ENCODE measurements at places on chromosomes 11 and 22. TPM values are rescaled to one million over a fixed set of nuclear protein-coding genes. Genes with fewer than 3 reads are reported as not detected.

- H3K27ac ChIP-seq = no peak overlapping the region
- DNase-seq = no peak
- peaks cover 39% of the 10 kb centered on the region for H3K4me1 ChIP-seq
- H3K27me3 ChIP-seq = peaks cover 74% of the 10 kb centered on the region
- H3K36me3 ChIP-seq = no peaks in the 10 kb centered on the region
Observed at GRCh38 chr22:42721045-42721434, 370 bp upstream of the A4GALT start.

Gene CAPN5
- total RNA-seq = 26.2 TPM

DNA sequence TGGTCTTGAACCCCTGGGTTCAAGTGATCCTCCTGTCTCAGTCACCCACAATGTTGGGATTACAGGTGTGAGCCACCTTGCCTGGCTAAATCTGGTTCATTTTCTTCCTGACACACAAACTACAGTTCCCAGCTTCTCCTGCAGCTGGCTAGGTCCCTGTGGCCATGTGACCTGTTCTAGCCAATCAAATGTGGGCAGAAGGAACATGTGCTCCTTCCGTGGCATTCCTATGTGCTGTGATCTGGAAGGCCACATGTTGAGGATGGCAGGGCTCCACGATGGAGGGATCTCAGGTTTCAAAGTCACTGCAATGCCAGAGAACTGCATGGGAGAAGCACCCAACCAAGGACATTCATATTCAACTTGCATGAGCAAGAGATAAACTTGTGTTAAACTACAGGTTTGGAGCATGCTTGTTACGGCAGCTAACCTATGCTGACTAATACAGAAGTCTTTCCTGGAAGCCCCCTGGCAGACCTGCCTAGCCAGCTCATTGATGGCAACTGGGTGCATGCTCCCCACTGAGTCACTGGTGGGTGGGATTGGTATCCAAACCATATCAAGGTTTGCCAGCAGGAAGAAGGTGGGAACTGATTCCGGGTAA, 86.0 kb downstream of the RPS6KA4 start:
- H3K36me3 ChIP-seq = no peaks in the 10 kb centered on the region
- no peak overlapping the region for H3K4me3 ChIP-seq
- H3K27me3 ChIP-seq = peaks cover 29% of the 10 kb centered on the region
- peaks cover 28% of the 10 kb centered on the region for H3K4me1 ChIP-seq
- no peak overlapping the region for H3K27ac ChIP-seq
- no peak for DNase-seq

Gene RIMBP3C
- 1.4 TPM for total RNA-seq

- no peak overlapping the region for H3K27ac ChIP-seq
- H3K27me3 ChIP-seq = no peaks in the 10 kb centered on the region
- DNase-seq = no peak
- H3K4me1 ChIP-seq = no peaks in the 10 kb centered on the region
Observed at GRCh38 chr11:75013051-75013450, 24.3 kb downstream of the NEU3 start.

Measured in neural crest cell (in vitro differentiated cells).